ENCODE measurements at places on chromosomes 6 and 20.
A peak's percentile ranks its signal among the peaks of the same experiment; 100 is the strongest.

DNA sequence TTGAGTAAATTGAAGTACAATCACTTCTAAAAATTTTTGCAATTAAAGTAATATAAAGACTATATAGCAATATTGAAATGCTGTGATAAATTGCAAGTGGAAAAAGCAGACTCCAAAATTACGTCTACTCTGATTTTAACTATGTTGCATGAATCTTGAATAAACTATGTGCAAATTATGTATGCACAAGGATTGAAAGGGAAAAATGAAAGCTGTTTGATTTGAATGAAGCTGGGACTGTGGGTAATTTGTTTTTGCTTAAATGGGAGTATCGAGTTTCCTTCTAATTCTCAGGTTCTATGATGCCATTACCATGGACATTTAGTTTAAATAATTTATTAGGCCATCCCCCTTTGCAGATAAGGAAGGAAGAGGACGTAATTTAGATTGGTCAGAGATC is 198.7 kb upstream of the MYLIP start:
- DNase-seq, result no peak

DNA sequence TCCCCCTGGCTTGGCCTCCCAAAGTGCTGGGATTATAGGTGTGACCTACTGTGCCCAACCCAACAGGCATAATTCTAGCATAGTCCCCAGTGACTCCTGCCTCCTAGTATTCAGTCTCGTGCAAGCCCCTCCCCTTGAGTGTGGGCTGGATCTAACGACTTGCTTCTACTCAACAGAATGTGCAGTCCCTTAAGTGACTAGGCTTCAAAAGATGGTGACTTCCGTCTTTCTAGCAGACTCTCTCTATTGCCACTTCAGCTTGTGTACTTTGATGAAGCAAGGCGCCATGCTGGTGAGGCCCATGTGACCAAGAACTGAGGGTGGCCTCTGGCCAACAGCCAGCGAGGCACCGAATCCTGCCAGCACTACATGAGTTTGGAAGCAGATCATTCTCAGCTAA is 109.6 kb upstream of the TRAF3IP2 start:
- no peak for DNase-seq

- no peak for DNase-seq
Measured at GRCh38 chr6:144397141-144397540, 112.0 kb downstream of the UTRN start.

GRCh38 chr6:3291346-3291745 is 32.6 kb downstream of the PSMG4 start:
- DNase-seq, result no peak

DNA sequence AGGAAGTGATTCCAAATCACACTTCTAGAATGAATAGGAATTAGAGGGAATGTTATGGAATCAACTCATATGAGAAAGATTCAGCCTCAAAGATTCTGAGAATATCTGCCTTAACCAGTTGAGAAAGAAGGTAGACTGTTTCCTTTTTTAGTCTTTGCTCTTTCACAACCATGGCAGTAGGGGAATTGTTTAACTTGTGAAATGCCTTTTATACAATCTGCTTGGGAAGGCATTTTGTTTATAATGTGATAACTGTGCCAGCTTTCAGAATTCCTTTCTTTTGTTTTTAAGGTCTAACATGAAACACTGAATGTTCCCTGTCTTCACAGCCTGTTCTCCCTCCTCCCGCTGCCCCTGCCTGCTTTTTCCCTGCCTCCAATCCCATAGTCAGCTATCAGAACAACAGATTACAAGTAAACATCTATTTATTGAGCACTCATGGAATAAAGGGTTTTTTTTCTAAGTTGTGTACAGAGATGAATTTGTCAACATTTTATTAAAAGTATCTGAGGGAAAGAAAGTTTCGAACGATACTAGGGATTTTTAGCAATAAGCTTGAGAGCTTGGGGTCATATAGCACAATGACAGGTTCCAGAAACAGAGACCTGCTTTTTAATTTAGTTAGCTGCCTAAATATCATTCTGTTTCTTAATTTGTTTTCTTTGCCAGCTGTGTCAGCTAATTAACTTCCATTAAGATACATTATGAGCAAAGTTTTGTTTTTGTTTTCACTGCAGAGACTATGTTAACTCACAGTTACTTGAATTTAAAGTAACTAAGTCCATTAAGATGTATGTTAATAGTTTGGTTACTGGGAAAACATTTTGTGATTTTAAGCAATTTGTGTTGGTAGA is 28.3 kb upstream of the FBXO30 start:
- no peak for DNase-seq

DNA sequence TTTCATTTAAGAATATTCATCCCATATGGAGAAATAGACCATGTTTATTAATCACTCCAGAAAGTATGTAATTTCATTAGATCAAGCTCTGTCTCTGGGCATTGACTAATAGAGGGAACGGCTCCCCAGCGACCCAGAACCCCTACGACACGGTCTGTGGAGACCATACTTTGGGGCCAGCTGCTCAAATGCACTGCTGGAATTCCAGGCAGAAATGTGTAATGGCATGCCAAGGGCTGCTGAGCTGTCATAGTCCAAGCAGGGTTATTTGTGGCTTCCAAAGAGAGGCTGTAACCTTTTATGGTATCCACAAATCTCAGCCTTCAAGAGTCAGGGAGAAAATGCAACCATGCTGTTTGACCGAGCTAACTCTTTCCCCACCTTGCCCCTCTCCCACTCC is 755.8 kb downstream of the DHX35 start:
- no peak for DNase-seq

DNA sequence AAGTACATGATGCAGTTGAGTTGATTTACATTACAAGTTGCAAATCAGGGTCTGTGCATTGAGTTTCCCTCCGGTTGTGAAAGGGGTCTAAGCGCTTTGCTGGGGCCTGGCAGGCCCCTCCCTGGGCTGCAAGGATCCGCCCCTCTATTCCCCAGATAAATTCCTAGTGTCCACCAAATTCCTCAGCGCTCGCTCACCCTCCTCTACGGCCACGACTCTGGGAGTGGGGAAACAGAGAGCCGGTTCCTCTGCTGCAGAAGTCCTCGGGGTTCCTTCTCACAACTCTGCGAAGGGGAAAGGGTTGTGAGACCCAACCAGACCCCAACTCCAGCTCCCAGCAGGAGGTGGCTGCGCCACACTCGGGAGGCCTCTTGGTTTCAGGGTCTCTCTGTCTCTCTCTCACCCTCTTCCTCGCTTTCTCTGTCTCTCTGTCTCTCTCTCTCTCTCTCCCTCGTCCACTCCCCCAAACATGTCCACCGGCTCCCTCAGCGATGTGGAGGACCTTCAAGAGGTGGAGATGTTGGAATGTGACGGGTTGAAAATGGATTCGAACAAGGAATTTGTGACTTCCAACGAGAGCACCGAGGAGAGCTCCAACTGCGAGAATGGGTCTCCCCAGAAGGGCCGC is at the start of gene TCF21:
Gene TCF21, plus strand, starts transcription at position 185 of the 628 bp plus-strand sequence. Its CDS starts 285 bp downstream, at position 470.
- DNase-seq, result no peak

- DNase-seq, result no peak
Measured at GRCh38 chr6:36120539-36120938, 9.8 kb upstream of the MAPK13 start.

GRCh38 chr6:37083243-37084138 is 78.0 kb downstream of the FGD2 start:
- DNase-seq, result peak; percentile 62

GRCh38 chr6:72624557-72625160 is 2.8 kb downstream of the KCNQ5 start:
- peak; percentile 31 for DNase-seq

- no peak for DNase-seq
Measured at GRCh38 chr6:34074064-34074742, 71.7 kb downstream of the GRM4 start.

- no peak for DNase-seq
Measured at GRCh38 chr20:48668451-48668946, 159.3 kb downstream of the PREX1 start.

DNA sequence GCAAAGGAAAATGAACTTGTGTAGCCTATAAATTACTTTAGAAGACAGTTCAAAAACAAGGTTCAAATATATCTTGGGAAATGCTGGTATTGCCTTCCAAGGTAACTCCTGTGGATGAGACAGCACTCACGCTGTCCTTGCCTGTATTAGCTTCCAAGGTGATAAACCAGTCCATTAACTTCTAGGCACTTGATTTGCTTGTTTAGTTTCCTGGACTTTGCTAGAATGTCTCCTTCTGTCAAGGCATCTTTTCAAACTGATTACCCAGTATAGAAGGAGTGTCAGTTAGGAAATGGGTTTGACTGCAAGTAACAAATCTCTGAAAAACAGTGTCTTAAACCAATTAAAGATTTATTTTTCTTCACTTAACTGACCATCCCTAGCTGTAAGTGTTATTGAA is 103.4 kb upstream of the SLC22A23 start:
- no peak for DNase-seq

DNA sequence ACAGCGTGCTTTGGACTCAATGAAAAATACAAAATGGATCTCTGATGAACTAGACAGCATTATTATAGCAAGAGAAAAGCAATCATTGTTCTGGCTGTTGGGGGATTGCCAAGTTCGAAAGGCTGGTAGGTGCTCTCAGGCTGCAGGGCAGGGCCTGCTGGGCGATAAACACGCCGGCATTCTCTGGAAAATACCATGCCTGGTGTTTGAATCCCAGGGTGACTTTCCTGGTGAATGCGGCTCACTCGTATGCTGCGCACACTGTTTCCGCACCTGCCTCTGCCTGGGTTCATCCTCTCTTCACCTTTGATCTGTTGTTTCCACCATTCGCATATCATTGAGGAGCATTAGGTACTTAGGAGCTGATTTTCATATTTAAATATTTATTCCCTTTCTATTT is 37.4 kb downstream of the GCNT2 start:
- no peak for DNase-seq

- DNase-seq, result peak; percentile 48
Measured at GRCh38 chr6:6749702-6750491, 161.4 kb downstream of the LY86 start.

GRCh38 chr6:81381382-81381916 is 371.0 kb downstream of the TENT5A start:
- no peak for DNase-seq

GRCh38 chr6:77879527-77879926 is 226.7 kb downstream of the MEI4 start:
- no peak for DNase-seq

GRCh38 chr6:88006557-88006956 is 41.1 kb upstream of the SPACA1 start:
- DNase-seq, result no peak

- DNase-seq, result no peak
Measured at GRCh38 chr20:17504066-17504897, 26.9 kb downstream of the BFSP1 start.

DNA sequence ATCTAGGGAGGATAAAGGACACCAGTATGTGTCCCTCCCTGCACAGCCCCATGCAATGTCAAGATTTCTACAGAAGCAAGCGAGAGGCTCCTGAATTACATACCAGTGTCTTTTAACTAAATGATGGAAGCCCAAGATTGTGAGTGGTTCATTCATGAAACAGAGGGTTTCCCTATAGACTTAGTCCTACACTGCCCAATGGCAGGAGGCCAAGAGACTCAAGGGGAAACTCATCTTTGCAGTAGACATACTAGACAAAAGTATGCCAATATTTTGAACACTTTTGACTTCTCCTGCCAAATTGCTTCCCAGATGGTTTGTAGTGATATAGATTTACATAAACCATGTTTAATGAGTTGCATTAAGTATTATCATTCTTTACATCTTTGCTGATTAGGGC is 557.2 kb upstream of the JAG1 start:
- no peak for DNase-seq

DNA sequence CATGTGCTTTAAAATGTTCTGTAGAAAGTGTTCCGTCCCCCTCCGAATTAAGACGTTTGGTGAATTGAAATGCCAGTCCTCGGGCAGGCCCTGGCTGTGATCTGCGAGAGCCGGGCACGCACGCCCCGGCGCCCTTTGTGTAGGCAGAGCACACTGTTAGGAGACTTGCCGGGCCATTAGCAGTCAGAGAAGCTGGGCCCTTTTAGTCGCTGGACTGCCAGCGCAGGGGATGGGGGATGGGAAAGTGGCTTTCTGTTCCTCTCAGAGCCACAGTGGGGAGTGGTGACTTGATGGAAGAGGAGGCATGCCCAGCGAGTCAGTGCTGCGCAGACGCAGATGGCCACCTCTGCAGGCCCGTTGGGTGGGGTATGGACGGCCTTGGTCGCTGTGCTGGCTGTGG is 2.2 kb downstream of the PPP1R3G start:
- no peak for DNase-seq

GRCh38 chr6:105835373-105835772 is 250.8 kb upstream of the PRDM1 start:
- DNase-seq, result no peak

DNA sequence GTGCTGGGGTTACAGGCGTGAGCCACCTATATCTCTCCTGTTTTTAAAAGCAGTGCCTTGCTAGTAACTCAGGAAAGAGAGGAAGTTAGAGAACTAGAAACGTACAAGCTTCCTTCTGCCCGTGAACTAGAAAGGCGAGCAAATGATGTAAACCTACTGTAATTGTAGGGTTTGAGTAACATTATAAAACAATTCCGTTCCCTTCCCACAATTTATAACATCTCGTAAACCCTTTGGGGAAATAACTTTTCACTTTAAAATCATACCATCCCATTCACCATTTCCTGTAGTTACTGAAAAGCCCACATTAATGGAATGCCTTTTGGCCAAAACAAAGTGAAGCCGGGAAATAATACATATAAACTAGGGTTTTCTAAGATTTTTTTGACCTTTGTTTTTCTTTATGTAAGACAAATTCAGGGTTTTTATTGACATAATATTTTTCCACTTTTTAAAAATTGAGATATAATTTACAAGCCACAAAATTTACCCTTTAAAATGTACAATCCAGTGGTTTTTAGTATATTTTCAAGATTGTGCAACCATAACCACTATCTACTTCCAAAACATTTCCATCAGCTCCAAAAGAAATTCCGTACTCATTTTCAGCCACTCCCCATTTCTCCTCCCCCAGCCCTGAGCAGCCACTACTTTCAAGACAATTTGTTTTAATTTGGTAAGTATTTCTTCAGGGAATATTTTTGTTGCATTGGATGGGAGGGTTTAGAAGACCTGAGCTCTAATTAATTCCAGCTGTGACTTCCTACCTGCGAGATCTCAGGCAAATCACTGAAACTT is 175.1 kb upstream of the PDE10A start:
- no peak for DNase-seq

DNA sequence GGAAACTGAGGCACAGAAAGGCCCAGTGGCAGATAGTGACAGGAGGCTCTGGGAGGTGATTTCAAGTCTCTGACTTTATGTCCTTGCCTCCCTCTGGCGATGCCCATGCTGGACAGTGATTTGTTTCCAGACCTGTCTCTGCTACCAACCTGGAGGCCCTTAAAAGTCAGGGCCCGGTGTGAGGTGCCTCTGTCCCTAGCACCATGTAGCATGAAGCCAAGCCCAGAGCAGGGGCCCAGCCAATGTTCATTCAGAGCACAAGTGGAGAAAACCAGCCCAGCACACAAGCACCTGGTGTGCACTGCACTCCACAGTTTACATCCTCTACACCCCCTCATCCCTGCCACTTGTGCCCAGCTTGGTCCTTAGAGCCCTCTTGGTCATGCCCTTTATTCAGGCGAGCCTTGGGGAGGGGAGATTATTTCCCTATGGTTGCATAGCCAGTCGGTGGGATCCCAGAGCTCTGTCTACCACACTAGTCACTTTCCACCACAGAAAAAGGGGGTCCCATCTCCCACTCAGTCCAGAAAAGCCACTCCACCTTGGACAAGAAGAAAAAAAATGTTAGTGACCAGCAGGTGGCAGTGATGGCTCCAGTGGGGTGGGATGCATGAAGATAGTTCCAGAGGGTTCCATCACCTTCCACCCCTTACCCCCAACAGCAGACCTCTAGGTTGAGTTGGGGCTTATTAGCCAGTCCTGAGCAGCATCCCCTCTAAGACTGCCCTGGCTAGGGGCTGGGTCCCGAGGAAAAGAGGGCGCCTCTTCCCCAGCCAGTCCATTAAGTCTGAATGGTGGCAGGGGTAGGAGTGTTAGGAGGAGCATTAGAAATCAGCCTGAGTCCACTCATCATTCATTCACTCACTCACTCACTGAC is 30.9 kb downstream of the KIAA1755 start:
- DNase-seq, result no peak

Data from KG1 (cell line).